H7 (cell line): ENCODE measurements at places on chromosomes 2 and 18.
A peak's percentile ranks its signal among the peaks of the same experiment; 100 is the strongest.

DNA sequence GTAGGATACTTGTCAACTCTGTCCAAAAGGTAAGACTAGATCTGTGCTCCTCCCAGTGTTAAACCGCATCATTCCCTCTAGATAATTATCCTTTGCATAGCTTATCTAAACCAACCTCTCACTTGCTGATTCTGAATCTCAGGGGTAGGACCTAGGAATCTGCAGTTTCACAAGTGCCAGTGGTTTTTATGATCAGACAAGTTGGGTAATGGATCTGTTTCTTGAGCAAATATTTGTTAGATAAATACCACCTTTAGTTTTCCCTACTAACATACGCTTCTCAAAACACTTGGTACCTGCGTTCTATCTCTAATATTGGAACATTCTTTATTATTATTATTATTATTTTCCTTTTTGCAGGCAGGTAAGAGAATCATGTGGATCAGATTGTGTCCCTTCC, 439.9 kb downstream of the PTPRM start:
- DNase-seq = no peak

DNA sequence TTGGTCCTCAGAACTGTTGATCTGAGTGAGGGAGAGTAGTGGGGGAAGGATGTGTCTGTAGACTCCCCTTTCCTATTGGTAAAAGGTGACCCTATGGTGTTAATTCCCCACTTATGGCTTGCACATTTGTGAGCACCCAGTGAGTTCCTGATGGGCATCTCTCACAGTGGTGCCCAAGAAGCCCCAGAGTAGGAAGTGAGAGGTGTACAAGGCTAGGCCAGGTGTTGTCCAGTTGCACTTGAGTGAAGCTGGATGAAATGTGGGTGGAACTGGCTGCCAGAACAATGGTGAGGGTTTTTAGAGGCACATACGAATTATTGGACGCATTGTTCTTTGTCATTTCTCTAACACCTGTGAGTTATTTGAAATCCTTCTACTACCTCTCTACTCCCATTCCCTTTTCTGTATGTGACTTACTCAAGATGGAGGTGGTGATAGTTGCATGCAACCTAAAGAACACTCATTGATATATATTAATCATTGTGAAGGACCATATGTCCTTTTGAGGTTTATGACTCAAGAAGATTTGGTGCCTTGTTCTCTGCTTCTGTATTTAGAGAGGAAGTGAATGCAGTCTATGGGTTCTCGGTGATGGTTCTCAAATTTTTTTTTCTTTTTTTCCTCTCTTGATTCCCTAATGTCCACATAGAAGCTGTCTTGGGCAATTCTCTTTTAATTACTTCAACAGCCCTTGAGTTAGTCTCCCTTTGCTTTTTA, 162.7 kb downstream of the FSHR start:
- DNase-seq = no peak

DNA sequence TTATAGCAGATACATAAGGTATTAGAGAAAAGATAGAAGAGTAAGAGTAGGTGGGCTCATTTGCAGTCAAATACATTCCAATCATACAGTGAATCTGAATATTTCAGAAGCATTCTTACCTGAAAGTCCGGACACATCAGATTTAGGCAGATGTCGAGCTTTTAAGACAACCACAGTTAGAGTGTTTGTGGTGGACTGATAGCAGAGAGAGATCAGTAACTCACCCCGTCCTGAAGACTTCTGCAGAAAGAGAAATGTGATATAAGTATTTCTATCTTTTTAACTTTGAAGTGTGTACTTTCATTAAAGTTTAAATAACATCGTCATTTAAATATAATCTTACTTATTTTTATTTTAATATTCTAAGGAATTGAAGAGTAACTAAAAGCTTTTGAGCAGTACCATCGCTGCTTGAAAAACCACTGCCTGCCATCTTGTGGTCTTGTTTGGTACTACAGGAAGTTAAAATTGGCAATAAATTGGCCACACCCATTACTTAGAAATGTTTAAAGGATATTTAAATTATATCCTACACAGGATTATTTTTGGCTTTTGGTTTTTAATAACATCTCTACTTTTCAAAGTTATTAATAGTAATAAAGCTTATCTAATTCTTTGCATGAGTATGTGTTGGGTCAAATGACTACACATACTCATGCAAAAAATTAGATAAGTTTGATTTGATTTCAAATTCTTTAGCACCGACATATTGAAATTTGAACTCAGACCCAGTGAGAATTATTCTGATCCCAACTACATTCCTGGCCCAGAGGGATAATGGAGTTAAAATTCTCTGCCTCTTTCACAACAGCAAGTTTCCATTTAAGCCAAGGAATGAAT, 5.5 kb downstream of the SYT4 start:
- peak; percentile 5 for DNase-seq

DNA sequence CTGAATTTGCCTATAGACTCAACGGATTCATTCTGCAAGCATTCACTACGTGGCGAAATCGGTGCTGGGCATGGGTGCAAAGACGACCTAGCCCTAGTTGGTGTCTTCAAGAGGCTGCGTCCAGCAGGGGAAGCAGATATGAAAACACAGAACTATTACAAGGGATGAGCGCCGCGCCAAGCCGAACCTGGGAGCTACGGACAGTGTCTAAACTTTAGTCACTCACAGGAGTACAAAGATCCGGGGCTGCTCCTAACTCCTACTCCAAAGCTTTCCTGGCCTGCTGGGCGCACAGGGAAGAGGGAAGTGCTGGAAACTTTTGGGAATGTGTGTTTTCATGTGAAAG, 732 bp upstream of the ANXA4 start:
- peak; percentile 73 for DNase-seq

GRCh38 chr2:208982831-208983230, 441.0 kb upstream of the MAP2 start:
- no peak for DNase-seq

- no peak for DNase-seq
Measured at GRCh38 chr2:8535821-8536685, 145.8 kb upstream of the ID2 start.

DNA sequence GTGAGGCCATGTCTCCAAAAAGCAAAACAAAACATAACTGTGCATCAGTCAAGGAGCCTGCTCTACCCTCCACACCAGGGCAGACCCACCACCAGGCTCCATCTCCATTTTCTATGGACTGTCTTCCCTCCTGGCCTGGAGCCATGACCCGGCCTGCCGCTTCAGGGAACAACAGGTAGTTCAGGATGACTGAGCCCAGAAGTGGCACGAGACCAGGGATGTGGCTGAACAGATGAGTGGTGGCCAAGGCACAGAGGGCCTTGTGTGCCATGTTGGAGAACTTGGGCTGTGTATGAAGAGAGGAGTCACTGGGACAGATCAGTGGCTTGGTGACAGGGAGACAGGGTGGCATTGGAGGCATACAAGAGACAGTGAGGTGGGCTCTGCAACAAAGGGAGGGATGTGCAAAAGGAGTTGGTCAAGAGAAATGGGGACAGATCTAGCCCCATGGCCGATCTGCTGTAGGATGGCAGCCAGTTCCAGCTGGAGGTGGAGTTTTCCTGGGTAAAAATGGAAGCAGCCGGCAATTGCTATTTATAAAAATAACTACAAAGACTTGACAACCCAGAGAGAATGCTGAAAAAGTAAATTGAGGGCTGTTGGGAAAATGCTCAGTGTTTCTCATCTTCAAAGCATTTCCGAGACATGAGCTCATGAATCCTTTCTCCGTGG, 35.0 kb downstream of the TMEM177 start:
- no peak for DNase-seq

DNA sequence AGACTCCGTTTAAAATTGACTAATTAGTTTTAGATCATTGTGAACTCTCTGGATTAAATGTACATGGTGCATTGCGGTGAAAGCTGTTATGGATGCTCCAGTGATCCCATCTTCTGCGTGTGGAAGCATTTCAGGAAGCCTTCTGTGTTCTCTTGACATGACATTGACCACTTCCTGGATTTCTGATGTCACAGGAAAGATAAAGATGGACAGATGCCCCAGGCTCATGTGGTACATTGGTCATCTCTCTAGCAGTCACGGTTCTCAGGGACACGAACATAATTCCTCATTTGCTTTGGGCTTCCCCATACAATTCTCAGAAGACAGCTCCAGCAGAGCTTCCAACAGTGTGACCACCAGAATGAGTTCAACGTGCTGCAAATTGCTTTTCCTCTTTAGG, 26.9 kb downstream of the AGAP1 start:
- no peak for DNase-seq

DNA sequence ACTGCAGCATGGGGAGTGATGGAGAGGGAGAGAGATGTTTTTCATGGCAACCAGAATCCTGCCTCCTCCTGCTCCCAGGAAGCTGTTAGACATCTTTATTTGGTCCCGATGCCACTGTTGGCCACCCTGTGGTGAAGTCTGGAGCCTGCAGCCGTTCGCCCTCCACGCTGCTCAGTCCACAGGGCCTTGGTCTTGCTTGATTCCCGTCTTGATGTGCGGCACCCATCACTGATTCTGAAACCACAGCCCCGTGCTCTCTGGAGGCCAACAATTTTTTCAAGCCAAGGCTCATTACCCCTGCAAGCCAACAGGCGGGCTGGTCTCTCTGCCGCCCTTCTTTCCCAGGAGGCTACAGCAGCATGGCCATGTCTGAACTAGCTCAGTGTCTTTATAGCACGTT, 24.5 kb downstream of the SIGLEC15 start:
- peak; percentile 64 for DNase-seq

- no peak for DNase-seq
Measured at GRCh38 chr2:148071351-148071750, 50.5 kb downstream of the MBD5 start.

GRCh38 chr2:191983186-191983585, 136.3 kb upstream of the CAVIN2 start:
- no peak for DNase-seq

DNA sequence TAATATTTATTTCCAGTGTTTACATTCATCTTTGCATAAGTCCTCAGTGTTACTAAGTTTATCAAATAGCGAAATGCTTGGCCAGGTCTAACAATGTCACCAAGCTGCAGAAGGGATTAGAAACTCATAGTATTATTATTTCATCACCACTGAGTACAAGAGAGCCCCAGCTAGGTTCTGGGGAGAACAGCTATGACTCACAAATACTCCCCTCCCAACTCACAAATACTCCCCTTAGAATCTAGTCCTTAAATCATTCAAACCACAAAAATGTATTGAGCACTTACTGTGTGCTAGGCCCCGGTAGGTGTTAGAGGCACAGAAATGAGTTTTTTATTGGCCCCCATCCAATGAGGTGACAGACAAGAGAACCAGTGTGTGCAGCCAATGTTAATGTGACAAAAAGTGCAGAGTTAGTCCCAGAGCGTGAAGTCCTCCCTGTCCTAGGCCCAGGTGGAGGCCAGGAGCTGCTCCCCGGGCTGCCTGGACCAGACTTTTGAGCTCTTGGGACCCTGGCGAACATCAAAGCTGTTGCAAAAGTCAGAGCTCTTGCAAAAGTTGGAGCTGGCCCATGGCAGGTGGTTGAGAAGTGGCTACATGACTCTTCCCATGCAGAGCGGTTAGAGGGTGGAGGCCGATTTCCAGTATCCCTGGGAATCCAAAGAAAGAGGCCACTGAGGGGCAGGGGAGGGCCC, 9.8 kb downstream of the STEAP3 start:
- no peak for DNase-seq

DNA sequence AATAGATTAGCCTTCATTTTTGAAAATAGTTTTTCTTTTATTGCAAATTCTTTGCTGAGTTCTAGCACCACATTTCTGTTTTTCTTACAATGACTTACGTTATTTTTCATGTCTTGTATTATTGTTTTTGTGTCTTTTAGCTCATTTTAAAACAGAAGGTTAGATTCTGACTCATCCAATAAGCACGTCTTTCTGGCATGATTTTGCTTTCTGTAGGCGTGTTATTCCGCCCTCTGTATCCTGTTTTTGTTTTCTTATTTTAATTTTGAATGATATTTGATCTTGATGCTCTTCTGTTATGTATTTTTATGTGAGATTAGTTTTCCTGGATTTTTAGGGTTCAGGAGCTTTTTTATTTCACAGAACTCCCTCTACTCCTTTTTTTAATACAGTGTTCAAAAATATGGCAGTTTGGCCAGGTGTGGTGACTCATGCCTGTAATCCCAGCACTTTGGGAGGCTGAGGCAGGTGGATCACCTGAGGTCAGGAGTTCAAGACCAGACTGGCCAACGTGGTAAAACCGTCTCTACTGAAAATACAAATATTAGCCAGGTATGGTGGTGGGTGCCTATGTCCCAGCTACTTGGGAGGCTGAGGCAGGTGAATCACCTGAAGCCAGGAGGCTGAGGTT, 145.0 kb downstream of the CLIP4 start:
- no peak for DNase-seq

- no peak for DNase-seq
Measured at GRCh38 chr2:169173876-169174275, 104.5 kb downstream of the DHRS9 start.

- DNase-seq = no peak
Measured at GRCh38 chr2:41970988-41971660, 76.7 kb upstream of the PKDCC start.

DNA sequence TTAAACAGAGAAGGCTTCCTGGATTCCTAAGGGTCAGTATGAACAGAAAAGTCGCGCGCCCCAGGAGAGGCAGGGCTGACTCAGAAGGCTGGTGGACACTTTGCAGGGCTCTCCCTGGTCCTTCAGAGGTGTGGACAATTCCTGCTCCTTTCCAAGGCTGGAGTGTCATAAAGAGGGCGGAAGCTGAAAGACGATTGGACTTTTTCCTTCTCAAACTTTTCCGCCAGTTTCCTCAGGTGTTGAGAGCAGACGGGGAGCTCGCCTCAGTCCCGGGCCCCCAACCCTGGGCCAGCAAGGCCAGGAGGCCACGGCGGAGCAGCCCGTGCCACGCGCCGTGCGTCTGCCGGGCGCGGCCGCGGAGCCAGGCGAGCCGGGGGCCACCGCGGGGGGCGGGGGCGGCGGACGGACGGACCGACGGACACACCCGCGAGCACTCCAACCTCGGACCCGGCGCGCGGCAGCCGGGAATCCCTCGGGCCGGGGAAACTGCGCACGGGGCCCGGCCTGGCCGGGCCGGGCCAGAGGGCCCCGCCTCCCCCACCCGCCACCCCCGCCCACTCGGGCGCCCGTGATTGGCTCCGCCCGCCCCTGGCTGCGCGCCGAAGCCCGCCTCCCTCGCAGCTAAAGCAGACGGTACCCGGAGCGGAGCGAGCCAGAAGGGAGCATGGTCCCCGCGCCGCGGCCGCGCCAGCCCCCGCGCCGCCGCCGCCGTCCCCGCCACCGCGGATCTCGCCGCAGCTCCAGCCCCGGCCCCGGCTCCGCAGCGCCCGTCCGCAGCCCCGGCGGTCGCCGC, at the start of gene KLHL29:
KLHL29 (plus strand) TSS at position 629 of the 793 bp plus-strand sequence. CDS start 177,018 bp downstream, outside the sequence.
- DNase-seq = peak; percentile 97
